NCI-H2081 treated with DMSO at 0.1 percent for 48 hours (cell line): ENCODE measurements at places on chromosomes 2 and 18.

GRCh38 chr2:29032189-29032588 is 42.1 kb downstream of the PCARE start:
- no peak for DNase-seq

GRCh38 chr2:97267411-97268074 is 154.6 kb downstream of the ANKRD36 start:
- no peak for DNase-seq

GRCh38 chr2:210072922-210073509 is 70.6 kb downstream of the RPE start:
- DNase-seq: peak; percentile 5

GRCh38 chr2:220065581-220065980 is 438.2 kb downstream of the SLC4A3 start:
- no peak for DNase-seq

GRCh38 chr2:26805241-26805676 is 19.4 kb downstream of the CENPA start:
- no peak for DNase-seq

- DNase-seq: no peak
These were observed 4.8 kb upstream of the THOC1 start for GRCh38 chr18:272650-273049.

DNA sequence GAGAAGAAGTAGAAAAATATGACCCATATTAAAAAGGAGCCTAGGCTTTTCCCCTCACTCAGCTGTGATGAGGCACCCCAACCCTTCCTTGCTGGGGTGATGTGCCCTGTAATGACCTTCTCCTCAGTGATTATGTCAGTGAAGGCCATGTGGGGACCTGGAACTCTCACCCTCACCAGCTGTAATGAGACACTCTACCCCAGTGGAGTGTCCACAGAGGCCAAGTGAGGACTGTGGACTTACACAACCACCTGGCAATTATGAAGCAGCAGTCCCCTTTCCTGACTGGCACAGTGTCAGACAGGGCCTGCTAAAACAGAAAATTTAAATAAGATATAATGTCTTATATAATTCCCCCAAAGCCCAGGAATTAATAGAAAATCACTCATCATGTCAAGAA is 54.2 kb downstream of the SEMA4F start:
- no peak for DNase-seq

DNA sequence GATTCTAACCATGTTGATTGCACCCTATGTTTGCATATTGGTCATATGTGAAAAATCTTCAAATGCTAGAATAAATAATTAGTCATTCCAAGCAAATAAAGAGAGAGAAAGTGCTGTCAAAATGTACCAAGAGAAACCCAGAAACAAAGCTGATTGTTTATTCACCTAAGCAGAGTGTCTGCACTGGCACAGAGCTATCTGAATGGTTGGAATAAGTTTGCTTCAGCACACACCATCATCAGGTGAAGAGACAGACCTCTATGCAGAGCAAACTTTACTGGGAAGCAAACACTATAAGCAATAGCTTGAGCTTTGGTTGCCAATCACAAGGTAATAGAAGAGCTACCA is 25.4 kb downstream of the DSG4 start:
- no peak for DNase-seq

DNA sequence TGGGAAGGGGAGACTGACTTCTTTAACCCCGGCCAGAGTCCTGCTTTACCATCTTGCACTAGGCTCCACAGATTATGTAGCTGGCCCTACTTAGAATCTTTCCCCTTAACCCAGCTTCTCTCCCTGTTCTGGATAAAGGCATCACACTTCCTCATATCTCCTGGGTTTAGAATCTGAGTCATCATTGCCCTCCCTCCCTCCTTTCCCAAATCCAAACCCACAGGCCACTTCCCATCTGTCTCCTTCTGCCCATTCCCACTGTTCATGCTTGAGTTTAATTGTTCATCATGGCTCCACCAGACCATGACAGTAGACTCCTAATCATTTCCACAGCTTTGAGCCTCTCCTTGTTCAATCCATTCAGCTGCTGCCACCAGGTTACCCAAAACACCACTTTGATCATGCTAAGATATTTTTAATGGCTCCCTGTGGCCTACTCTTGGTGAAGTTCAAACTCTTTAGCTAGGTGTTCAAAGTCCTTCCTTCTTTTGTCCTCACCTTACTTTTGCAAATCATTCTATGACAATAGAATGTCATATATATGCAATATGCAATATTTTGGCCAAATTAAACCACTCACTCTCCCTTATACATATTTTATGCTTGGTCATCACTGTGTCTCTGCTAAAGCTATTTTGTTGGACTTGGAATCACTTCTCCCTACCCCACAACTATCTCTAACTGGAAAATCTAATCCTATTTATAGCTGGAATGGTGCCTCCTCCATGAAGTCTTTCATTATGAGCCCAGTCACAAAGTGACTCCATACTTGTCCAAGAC is 5.5 kb downstream of the PDE11A start:
- DNase-seq: no peak

GRCh38 chr2:65393743-65394422 is 38.5 kb downstream of the SPRED2 start:
- DNase-seq: no peak

DNA sequence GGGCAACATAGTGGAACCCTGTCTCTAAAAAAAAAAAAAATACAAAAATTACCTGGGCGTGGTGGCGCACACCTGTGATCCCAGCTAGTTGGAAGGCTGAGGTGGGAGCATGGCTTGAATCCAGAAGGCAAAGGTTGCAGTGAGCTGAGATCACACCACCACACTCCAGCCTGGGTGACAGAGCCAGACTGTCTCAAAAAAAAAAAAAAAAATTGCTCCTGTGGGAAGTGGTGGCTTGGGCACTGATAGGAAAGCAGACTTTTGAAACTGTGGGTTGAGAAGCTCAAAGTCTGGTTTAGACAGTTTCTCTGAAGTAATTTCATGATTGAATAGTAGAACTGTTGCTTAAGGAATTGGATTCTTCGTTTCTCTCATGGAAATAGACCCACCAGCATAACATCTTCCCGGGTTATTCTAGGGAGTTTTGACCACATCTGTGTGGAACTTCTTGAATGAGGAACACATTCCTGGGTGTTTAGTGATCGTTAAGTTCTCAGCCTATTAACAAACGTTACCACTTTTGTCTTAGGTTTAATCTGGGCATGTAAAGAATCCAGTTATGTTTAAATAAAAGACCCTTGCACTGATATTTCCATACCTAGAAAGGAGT is 33.5 kb downstream of the GRHL1 start:
- DNase-seq: no peak

- no peak for DNase-seq
These were observed 18.9 kb downstream of the AOX1 start for GRCh38 chr2:200604571-200605255.

- no peak for DNase-seq
These were observed 167.5 kb downstream of the AGAP1 start for GRCh38 chr2:235661167-235661937.

- DNase-seq: no peak
These were observed 21.6 kb downstream of the BMP10 start for GRCh38 chr2:68849579-68850030.

GRCh38 chr2:25794544-25795276 is 83.6 kb downstream of the ASXL2 start:
- DNase-seq: no peak

DNA sequence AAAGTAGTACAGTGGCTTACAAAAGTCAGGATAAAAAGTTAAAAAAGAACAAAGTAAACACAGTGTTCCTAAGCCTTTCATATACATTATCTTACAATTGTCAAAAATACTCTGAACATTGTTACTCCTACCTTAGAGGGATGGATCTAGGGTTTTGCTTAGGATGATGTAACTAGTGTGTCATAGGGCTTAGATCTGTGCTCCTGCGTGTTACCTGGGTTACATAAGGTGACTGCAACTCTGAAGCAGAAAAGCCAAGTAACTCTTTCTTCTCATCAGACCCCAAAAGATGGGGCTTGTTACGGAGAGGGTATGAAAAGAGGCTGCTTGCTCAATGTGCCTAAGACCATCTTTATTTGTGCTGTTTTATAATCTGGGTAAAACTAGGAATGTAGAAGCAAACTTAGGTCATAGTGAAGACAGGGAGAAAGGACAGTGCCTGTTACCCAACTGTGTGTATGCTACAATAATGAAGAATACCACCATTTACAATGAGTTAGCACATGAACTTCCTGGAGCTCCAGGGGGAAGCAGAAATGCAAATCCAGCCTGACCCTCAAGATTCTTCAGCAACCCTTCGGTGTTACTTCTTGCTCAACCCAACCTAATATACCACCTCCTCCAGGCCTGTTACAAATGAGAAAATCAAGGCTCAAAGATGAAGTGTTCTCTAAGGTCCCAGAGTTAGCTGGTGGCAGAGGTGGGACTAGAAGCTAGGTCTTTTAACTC is 42.0 kb upstream of the STK17B start:
- no peak for DNase-seq

GRCh38 chr2:144518748-144519596 is 947 bp downstream of the ZEB2 start:
- DNase-seq: no peak

DNA sequence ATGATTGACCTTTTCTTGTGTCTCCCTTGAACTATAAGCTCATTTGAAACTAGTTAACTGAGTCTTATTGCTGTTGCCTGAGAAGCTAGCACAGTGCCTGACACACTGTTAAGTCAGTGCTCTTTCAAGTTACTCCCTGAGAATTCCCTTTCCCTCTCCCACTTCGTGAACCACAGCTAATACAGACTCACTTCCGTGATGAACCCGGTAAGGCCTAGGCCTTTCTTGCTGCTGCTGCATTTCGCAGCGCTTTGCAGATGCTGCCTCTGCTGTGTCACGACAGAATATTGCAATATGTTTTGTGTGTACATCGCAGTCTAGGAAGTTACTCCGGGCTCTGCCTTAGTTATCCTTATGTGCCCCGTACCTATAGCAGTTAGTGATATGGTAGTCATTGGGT is 42.8 kb downstream of the LIMS1 start:
- no peak for DNase-seq

GRCh38 chr2:29276151-29276550 is 160.9 kb downstream of the CLIP4 start:
- no peak for DNase-seq

- no peak for DNase-seq
These were observed 419.5 kb downstream of the NUP35 start for GRCh38 chr2:183543731-183544130.

DNA sequence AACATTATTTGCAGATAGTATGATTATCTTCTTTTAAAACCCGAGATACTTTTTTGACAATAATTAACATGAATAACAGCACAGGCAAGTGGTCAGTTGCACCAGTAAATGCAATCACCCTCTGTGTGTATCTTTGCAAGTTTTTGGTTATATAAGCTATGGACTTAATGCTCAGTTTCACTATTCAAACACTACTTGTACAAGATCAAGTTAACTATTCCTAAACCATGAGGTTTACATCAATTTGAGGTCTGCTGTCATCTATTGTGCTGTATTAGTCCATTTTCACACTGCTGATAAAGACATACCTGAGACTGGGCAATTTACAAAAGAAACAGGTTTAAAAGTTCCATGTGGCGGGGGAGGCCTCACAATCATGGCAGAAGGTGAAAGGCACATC is 323.2 kb downstream of the NR4A2 start:
- DNase-seq: no peak
